Activated T-cell treated with anti-CD3 and anti-CD28 coated beads, Interleukin-2, amount 50 U/mL, for 72 hours (primary cell): ENCODE measurements at places on chromosomes 2 and 18. TPM values are rescaled to one million over a fixed set of nuclear protein-coding genes. Genes with fewer than 3 reads are reported as not detected.
A peak's percentile ranks its signal among the peaks of the same experiment; 100 is the strongest.

- H3K27me3 ChIP-seq: peaks cover 43% of the 10 kb centered on the region
- H3K4me1 ChIP-seq: no peaks in the 10 kb centered on the region
- no peak overlapping the region for H3K27ac ChIP-seq
Measured at GRCh38 chr2:20443276-20443920, 3.5 kb upstream of the RHOB start.

DNA sequence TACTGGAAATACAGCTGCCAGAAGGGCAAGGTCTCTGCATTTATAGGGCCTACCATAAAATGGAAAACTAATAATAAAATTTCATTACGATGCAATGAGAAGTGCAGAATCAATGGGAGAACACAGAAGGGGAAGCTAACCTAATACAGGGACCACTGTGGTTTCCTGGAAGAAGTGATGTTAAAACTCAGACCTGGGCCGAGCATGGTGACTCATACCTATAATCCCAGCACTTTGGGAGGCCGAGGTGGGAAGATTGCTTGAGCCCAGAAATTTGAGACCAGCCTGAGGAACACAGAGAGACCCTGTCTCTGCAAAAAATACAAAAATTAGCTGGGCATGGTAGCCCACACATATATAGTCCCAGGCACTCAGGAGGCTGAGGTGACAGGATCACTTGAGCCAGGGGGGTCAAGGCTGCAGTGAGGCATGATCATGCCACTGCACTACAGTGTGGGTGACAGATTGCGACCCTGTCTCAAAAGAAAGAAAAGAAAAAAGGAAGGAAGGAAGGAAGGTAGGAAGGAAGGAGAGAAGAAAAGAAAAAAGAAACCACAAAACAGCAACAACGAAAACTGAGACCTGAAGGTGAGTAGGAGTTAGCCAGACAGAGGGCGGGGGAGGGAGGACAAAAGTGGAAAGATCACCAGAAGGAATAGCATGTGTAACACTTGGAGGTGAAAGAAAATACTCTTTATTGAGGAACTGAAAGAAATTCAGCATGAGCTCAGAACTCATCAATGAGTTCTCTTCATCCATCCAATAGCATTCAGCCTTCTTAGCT lies 58.3 kb upstream of the DTNA start:
- no peak for DNase-seq
- no peaks in the 10 kb centered on the region for H3K36me3 ChIP-seq

DNA sequence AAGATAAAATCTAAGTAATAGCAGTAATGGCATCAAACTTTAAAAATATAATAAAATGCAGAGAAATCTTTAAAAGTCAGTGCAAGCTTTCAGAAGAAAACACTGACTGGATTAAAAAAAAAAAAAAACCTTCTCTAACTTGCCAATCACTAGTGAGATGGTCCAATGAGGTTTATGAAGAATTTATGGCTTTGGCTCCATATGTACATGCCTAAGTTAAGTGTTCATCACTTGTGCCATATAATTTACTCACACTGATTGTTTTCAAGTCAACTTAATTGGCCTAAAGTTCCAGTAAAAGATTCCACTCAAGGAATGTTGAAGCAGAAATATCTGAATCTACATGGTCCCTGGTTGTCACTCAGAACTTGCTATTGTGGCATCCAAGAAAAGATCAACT lies 40.7 kb upstream of the RAB27B start:
- H3K4me3 ChIP-seq: no peak overlapping the region
- H3K36me3 ChIP-seq: peaks cover 2% of the 10 kb centered on the region
- H3K27me3 ChIP-seq: peaks cover 5% of the 10 kb centered on the region

DNA sequence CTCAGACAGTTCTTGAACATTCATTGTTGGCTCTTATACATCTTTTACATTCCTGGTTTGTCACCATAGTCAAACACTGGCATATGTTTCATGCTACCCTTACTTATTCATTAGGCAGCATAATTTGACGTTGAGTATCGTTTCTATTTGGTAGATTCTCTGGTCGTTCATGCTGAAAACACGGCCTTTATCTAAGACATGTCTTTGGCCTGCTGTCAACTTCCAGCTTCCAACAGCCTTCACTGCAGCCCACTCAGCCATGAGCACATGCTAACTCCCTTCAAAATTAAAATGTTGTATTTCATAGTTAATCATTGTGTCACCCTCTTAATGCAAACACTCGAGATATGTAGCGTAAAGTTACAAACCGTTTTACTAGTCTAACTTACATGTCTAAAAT lies 493.0 kb upstream of the NRP2 start:
- H3K36me3 ChIP-seq: no peaks in the 10 kb centered on the region
- H3K4me3 ChIP-seq: no peak overlapping the region
- no peak overlapping the region for H3K27ac ChIP-seq
- no peaks in the 10 kb centered on the region for H3K4me1 ChIP-seq
- no peaks in the 10 kb centered on the region for H3K27me3 ChIP-seq

DNA sequence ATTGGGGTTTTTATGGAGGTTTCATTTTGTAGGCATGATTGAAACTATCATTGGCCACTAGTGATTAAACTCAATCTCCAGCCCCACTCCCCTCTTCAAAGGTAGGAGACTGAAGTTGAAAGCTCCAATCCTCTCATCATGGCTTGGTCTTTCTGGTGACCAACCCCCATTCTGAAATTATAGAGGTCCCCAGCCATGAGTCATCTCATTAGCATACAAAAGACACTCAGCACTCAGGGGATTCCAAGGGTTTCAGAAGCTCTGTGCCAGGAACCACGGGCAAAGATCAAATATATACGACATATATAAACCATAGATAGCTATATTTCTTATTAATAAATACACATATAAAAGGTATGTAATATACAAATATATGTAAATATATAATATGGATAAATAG lies 256.0 kb upstream of the POU3F3 start:
- no peak overlapping the region for H3K4me3 ChIP-seq
- H3K36me3 ChIP-seq: peaks cover 2% of the 10 kb centered on the region
- no peaks in the 10 kb centered on the region for H3K4me1 ChIP-seq
- no peak for DNase-seq
- H3K27ac ChIP-seq: no peak overlapping the region
- H3K27me3 ChIP-seq: no peaks in the 10 kb centered on the region

GRCh38 chr18:63505566-63506335 lies 29.0 kb downstream of the SERPINB5 start:
- DNase-seq: peak; percentile 16
- no peaks in the 10 kb centered on the region for H3K36me3 ChIP-seq
- no peak overlapping the region for H3K4me3 ChIP-seq
- no peak overlapping the region for H3K27ac ChIP-seq

DNA sequence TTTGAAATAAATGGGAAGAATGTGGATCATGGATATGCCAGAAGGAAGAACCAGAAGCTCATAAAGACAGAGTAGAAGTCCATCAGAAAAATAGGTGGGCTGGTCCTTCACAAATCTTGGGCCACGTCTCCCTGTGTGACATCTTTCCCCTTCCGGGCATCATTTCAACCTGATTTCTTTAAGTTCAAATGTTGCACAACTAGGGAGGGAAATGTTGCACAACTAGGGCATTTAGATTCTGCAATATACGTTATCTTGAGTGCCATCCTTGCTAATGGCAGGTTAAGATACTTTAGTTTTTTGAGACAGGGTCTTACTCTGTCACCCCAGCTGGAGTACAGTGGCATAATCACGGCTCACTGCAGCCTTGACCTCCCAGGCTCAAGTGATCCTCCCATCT lies 129.6 kb downstream of the CERS6 start:
- no peak overlapping the region for H3K27ac ChIP-seq
- H3K36me3 ChIP-seq: peaks cover 1% of the 10 kb centered on the region
- peaks cover 38% of the 10 kb centered on the region for H3K4me1 ChIP-seq
- no peaks in the 10 kb centered on the region for H3K27me3 ChIP-seq

- no peaks in the 10 kb centered on the region for H3K4me1 ChIP-seq
- H3K27ac ChIP-seq: no peak overlapping the region
- no peak for DNase-seq
- H3K4me3 ChIP-seq: no peak overlapping the region
- H3K36me3 ChIP-seq: no peaks in the 10 kb centered on the region
- H3K27me3 ChIP-seq: no peaks in the 10 kb centered on the region
Measured at GRCh38 chr2:186129767-186130581, 356.1 kb upstream of the ZC3H15 start.

DNA sequence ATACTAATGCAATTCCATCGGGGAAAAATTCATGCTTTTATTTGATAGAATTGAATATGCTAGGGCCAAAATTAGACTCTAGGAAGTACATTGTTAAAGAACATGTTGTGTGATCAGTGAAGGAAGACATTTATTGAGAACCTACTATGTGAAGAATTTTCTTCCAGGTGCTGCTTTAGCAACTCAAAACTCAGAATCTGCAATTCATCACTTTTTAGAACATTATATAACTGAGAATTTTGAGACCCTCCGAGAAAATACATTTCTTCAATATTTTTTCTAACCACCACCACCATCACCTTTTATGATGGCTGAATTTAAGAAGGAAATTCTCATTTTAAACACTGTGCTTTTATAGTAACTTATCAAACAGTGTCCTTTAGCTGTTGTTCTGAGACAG lies 315.2 kb downstream of the FIGN start:
- H3K36me3 ChIP-seq: no peaks in the 10 kb centered on the region
- no peak overlapping the region for H3K4me3 ChIP-seq
- H3K27me3 ChIP-seq: no peaks in the 10 kb centered on the region
- DNase-seq: no peak
- no peak overlapping the region for H3K27ac ChIP-seq

RMC1 gene
- 46.8 TPM for total RNA-seq
